NCI-H524 treated with DMSO at 0.1 percent for 48 hours (cell line): ENCODE measurements at places on chromosomes 7 and 10.
A peak's percentile ranks its signal among the peaks of the same experiment; 100 is the strongest.

DNA sequence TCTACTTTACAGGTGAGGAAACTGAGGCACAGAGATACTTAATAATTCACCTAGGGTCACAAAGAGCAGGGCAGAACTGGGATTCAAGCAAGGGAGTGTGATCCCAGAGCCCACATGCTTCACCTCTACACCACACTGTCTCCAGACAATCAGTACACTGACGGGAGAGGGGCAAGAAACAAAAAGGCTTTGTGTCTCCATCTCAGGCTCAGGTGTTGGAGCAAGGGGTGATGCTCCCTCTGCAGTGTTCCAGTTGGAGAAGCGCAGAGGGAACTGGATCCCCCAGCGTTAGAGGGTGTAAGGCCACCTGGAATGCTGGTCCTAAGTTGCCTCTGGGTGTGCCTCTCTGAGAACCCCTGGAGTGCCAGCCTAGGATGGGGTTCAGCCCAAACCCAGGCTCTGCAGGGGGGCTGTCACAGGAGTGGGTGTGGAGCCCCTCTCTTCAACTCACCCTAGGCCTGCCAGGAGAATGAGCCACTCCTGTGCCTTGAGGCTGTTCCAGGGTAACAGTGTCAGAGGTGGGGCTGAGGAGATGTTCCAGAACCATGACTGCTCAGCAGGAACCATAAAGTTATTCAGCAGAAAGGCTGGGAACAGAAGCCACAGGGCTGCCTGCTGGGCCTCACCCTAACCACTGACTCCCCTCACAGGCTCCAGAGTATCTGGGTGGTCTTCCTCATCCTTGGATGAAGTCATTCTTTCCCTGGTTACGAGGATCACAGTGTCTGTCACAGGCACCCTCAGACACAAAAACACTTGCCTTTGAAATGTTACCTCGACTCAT, 5.5 kb downstream of the RBP4 start:
- no peak for DNase-seq

DNA sequence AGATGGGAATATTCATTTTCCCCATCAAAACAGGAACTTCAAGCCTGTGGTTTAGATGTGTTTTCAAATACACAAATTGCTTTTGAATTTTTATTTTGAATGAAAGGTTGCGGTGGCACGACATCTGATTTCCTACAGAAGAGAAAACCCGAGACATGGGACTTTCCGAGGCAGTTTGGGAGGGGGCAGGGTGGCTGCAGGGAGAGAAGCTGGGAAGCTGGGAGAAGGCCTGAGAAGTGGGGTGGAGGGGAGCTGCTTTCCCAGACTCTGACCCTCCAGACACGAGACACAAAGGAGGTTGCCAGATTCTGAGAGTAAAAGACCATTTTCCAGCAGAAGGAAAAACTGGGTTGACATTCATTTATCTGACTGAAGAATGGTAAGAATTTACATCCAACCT, 19.6 kb downstream of the TMEM176A start:
- no peak for DNase-seq

DNA sequence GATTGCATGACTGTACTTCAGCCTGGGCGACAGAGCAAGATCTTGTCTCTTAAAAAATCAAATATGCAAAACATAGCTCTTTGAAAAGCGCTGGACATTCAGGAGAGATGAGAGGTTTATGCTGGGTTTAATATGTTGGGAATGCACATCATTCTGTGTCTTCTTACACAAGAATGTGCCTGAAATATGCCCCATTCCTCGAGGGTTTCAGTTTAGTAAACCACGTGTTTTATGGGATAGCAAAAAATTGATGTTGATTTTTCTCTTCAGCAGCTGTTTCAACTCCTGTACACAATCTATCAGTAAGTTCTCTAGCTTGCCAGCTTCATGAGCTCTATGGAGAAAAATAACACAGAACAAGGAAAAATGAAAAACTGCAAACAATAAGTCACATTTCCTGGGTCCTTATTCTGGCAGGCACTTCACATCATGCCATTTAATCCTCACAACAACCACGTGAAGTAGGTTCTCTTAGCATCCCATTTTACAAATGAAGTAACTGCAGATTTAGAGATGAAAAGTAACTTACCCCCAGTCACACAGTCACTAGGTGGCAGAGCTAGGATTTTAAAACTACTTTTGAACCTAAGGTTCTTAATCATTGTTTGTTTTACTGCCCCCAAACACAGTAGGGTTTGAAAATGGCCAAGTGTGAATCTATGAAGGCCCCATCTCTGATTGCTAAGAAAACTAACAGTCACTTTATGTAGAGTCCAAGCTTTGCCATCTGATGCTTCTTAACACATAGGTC, 423.6 kb downstream of the PHTF2 start:
- no peak for DNase-seq

- DNase-seq = no peak
Observed at GRCh38 chr10:66337211-66337610, 588.6 kb upstream of the LRRTM3 start.

DNA sequence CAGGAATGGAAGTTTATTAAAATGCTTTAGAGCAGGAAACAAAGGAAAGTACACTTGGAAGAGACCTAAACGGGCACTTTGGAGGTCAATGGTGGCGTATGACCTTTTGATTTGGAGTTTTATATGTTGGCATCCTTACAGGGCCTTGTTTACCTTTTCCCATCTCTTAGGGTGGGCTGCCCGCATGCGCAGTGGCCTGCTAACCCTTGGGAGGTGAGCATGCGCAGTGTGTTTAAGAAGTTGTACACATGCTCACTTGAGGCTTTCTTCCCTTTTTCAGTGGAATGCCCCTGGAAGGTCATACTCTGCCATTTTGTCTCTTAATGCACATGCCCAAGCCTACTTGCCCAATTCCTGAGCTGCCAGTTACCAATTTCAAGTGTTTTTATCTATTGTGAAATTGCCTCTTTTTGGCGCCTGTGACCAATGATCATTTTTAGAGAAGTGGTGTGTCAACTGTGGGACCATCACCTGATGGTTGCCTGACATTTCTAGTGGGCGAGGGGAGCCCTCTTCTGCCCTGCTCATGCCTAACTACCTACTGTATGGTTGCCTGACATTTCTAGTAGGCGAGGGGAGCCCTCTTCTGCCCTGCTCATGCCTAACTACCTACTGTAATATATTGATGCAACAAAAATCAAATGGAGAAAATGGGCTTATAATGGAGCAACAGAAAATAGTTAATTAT, 138.0 kb downstream of the PPP1R9A start:
- DNase-seq = peak; percentile 14

DNA sequence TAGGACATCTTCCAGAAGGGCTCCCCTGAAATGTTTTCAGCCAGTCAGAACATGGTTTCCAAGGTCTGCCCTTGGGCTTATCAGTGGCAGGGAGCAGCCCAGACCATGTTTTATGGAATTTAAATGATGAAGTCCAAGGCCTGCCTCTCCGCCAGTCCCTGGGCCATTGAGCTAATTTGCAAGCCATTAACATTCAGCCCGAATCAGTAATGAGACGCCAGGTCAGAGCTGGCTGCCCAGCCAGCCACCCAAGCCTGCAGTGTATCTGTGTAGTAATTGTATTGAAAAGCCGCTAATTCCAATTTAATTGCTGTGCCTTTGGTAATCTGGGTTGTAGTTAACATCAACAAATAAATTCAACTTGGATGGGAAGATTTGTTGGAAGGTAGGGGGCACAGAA, 131.4 kb downstream of the PAXIP1 start:
- DNase-seq = no peak

DNA sequence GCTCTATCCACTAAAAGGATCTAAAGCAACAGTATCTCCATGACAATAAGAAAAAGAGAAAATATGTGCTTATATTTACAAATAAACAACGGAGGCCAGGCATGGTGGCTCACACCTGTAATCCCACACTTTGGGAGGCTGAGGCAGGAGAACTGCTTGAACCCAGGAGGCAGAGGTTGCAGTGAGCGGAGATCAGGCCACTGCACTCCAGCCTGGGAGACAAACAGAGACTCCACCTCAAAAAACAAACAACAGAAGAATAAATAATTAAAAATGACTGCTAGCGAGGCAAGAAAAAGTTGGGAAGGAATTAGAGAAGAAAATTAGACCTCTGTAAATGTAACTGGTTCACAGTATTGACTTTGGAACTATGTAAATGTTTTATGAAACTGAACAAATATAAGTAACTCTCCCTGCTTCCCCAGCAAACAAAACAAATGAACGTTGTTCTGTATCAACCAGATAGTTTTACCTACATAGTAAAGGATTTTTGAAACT, 17.1 kb downstream of the TRIM24 start:
- no peak for DNase-seq

GRCh38 chr7:115805458-115805857, 225.1 kb downstream of the TFEC start:
- no peak for DNase-seq

- DNase-seq = no peak
Observed at GRCh38 chr7:8092140-8092539, 123.5 kb downstream of the GLCCI1 start.

DNA sequence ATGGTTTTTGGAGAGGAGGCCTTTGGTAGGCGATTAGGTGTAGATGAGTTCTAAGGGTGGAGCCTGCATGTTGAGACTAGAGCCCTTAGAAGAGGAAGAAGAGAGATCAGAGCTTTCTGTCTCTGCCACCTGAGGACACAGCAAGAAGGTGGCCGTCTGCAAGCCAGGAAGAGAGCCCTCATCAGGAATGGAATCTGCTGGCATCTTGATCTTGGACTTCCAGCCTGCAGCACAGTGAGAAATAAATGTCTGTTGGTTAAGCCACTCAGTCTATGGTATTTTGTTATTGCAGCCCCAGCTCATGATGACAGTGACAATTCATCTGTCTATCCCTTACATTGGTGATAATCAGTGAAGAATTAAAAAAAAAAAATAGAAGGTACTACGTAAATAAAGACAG, 335.2 kb downstream of the PRPF18 start:
- DNase-seq = no peak

DNA sequence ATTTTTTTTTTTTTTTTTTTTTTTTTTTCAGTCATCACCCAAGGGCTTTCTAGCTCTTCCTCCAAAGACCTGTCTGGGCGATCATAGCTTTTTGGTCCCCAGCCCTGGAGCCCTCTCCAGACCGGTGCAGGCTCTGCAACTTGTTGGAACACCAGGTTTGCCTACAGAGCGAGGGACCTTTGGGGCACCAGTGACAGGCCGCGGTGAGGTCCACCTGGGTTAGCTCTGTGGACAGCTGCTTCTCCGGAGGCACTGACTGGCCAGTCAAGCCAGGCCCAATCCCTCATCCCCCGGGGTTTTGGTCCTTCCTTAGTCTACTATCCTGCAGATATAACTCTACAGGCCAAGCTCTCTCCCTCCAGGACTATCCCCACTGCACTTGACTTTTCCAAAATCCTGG, 86.8 kb upstream of the SMNDC1 start:
- DNase-seq = no peak

GRCh38 chr7:140571538-140572122, 69.0 kb downstream of the DENND2A start:
- no peak for DNase-seq

GRCh38 chr7:53094827-53095226, 59.4 kb downstream of the POM121L12 start:
- no peak for DNase-seq

DNA sequence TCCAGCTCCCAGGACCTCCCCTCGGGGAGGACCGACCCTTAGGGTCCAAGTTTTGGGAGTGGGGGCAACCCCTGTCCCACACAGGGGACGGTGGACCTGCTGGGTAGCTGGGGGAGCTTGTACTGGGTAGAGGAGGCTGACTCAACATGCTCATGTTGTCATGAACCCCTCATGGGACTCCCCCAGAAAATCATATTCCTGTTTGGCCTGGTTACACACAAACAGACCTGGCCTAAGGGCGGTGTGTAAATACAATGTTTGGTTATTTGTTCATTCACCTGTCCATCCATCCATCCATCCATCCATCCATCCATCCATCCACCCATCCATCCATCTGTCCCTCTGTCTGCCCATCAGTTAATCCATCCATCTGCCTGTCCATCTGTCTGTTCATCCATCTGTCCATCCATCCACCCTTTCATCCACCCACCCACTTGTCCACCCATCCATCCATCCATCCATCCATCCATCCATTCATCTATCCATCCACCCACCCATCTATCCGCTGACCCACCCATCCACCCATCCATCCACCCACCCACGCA, 92.9 kb downstream of the DNAJB6 start:
- DNase-seq = no peak

DNA sequence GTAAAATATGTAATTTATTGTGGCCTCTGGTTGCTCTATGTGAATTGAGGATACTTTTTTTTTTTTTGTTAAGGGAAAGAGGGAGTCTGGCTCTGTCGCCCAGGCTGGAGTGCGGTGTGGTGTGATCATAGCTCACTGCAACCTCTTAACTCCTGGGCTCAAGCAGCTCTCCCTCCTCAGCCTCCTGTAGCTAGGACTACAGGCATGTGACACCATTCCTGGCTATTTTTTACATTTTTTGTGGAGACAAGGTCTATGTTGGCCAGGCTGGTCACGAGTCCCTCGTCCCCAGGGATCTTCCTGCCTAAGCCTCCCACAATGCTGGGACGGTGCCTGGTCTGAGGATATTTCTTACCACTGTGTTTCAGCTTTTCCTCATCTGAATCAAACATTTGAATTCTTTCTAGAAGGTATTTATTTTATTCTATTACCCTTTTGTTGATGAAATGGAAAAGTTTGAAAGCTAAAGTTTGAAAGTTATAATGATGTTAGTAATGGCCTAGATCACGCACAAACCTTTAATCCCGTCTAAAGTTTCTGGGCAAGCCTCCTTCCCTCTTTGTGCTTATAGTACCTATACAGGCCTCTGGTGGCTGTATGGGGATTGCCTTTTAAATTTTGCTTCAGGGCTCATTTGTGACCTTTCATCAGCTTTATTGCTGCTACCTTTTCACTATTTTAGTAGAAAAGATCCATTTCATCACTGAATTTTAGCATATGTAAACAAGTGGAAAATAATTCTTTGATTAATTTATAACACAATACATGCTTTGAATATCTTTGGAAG, 2.0 kb downstream of the IFRD1 start:
- DNase-seq = peak; percentile 8

GRCh38 chr7:41122256-41122987, 580.5 kb downstream of the INHBA start:
- no peak for DNase-seq

GRCh38 chr7:157890921-157891401, 554.2 kb downstream of the DNAJB6 start:
- no peak for DNase-seq

- no peak for DNase-seq
Observed at GRCh38 chr7:132295175-132295574, 281.1 kb downstream of the PLXNA4 start.

- no peak for DNase-seq
Observed at GRCh38 chr7:38310591-38311101, 37.2 kb upstream of the TARP start.

- no peak for DNase-seq
Observed at GRCh38 chr10:129850316-129850715, 113.8 kb downstream of the EBF3 start.

- DNase-seq = no peak
Observed at GRCh38 chr10:132059760-132060508, 5.8 kb upstream of the JAKMIP3 start.

- DNase-seq = no peak
Observed at GRCh38 chr10:90614631-90615030, 243.2 kb downstream of the HTR7 start.
